ENCODE measurements at places on chromosomes 1 and 21.
A peak's percentile ranks its signal among the peaks of the same experiment; 100 is the strongest.

GRCh38 chr1:96236156-96236739, 485.3 kb upstream of the PTBP2 start:
- no peak overlapping the region for H3K4me3 ChIP-seq
- DNase-seq, result no peak
- H3K36me3 ChIP-seq, result no peaks in the 10 kb centered on the region
- no peak overlapping the region for H3K27ac ChIP-seq
- H3K27me3 ChIP-seq, result no peaks in the 10 kb centered on the region

DNA sequence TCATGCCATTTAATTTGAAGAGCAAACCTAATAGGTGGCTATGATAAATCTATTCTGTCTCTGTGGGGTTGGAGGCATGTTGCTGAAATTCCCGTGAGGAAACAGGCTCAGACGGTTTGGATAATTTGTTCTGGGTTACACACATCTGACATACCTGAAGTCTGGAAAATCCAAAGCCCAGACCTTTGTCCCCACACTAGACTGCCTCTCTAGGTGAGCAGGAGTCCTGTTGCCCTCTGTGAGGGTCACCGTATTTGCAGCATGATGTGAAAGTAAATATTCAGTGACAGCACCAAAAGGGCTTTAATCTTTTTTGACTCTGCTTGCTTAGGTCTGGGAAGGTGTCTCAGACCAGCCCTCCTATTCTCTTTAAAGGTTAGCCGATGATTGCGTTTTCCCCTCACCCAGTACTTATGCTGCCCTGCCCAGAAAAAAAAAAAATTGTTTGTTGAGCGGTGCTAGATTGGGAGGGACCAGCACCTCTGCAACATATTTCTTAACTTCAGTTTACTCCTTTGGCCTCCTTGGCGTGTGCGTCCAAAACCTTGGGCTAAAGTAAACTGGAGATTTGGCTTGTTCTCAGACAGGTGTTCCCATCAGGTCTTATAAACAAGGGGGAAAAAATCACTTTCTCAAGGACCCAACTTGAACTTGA, 67.0 kb downstream of the CACHD1 start:
- peaks cover 51% of the 10 kb centered on the region for H3K4me1 ChIP-seq
- no peak for DNase-seq
- no peaks in the 10 kb centered on the region for H3K27me3 ChIP-seq
- peaks cover 12% of the 10 kb centered on the region for H3K36me3 ChIP-seq
- H3K4me3 ChIP-seq, result peak overlapping the region; percentile 10

DNA sequence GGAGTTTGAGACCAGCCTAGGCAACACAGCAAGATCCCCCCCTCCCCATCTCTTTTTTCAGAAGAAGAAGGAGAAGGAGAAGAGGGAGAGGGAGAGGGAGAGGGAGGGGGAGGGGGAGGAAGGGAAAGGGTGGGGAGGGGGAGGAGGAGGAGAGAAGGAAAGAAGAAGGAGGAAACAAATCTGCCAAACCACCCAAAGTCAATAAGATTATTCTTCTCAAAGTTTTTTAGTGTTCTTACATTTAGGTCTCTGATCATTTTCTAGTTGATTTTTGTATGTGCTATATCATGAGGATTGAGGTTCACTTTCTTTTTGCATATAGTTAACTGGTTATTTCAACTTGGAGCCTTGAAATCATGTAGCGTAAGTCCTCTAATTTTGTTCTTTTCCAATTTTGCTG, 56.3 kb downstream of the VPS26C start:
- no peaks in the 10 kb centered on the region for H3K4me1 ChIP-seq
- no peak for DNase-seq
- H3K27ac ChIP-seq, result no peak overlapping the region
- H3K4me3 ChIP-seq, result no peak overlapping the region
- H3K36me3 ChIP-seq, result peaks cover 10% of the 10 kb centered on the region

DNA sequence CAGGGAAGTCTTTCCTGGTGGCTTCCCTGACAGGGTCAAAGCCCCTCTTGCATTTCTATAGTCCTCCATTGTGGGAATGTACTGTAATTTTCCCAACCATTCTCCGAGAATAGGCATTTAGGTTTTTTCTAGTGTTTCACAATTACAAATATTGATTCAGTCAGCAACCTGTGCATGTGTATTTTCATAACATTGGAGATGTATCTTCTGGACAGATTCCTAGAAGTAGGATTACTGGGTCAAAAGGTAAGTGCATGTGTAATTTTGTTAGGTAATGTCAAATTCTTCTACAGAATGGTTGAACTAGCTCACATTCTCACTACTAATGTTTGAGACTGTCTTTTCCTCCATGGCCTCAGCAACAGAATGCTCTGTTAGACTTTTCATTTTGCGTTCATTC, 8.3 kb upstream of the PLA2G2A start:
- H3K36me3 ChIP-seq, result no peaks in the 10 kb centered on the region
- DNase-seq, result no peak
- H3K27ac ChIP-seq, result no peak overlapping the region
- peaks cover 48% of the 10 kb centered on the region for H3K27me3 ChIP-seq

GRCh38 chr1:198520524-198521254, 19.8 kb downstream of the ATP6V1G3 start:
- H3K27ac ChIP-seq, result no peak overlapping the region
- H3K4me1 ChIP-seq, result no peaks in the 10 kb centered on the region
- H3K36me3 ChIP-seq, result no peaks in the 10 kb centered on the region
- H3K4me3 ChIP-seq, result no peak overlapping the region
- DNase-seq, result no peak

DNA sequence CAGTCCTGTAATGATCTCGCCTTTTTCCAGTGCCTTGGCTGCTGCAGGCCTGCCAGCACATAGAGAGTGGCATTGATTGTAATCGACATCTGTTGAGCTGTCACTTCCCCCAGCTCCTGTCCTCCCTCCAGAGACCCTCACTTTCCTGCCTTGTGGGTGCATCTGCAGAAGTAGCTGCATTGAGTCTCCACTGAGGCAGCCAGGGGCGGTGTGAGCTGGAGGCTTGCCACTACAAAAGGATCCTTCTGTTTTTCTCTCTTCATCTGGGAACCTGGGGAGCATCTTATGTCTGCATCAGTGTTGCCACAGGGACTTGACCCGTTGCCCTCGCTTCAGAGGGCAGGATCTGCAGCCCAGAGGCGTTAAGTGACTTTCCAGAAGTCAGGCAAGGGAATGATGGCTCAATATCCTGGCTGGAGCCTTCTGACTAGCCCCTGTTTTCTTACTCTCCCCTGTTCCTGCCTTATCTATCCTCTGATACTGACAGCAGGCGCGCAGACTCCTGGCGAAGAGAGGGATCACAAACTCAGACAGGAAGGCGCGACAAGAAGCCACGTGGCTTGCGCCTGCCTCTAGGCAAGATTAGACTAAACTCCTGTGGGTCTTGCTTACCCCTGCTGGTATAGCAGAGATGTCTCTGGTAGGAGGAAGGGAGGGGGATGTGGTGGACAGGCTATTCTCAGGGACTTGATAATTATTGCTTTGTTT, 13.3 kb upstream of the FMOD start:
- no peak for DNase-seq
- H3K27me3 ChIP-seq, result peaks cover 36% of the 10 kb centered on the region
- H3K4me3 ChIP-seq, result peak overlapping the region; percentile 26

DNA sequence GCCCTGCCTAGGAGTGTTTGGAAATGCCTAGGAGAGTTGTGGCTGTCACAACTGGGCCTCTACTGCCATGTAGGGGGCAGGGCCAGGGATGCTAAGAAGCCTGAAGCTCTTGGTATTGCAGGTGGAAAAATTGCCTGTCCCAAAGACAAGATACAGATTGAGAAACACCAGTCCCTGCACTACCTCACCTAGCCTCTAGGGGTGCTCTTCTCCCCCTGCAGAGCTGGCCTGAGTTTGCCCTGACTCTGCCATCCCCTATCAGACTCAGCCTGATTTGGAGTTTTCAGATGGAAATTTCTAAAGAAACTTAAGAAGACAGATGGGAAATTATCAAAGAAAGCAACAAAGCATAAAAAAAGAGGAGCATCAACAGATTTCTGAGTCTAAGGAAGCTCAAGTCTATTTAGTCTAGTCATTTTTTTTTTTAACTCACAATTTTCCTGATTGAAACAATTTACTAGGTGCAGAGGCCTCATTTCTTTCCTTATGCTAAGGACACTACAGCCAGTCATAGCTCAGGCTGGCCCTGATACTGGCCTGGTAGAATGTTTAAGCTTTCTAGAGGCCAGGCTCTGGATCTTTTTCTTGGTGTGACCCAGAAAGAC, 61.4 kb upstream of the LRRN2 start:
- H3K27ac ChIP-seq, result no peak overlapping the region
- H3K4me1 ChIP-seq, result peaks cover 10% of the 10 kb centered on the region
- H3K27me3 ChIP-seq, result peaks cover 16% of the 10 kb centered on the region
- DNase-seq, result no peak

DNA sequence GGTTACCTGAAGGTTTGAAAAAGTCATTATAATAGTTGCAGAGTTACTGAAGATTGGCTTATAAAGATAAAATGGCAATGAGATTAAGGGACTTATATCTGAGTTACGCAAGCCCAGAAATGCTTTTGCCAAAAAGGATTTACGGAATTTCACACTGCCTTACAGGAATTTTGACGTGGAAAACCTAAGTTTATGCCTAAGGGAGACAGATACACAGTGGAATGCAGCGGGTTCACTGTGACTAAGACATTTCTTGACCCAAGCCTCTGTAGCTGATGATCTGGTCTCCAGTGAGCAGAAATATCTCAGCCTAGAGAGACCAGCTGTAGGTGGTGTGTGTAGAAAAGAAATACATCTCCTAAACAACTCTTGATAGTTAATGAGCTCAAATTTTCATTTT, 10.1 kb upstream of the EXO1 start:
- no peaks in the 10 kb centered on the region for H3K36me3 ChIP-seq
- peaks cover 2% of the 10 kb centered on the region for H3K27me3 ChIP-seq
- no peak for DNase-seq
- no peak overlapping the region for H3K4me3 ChIP-seq

GRCh38 chr1:84735483-84735882, 45.2 kb upstream of the SSX2IP start:
- no peak overlapping the region for H3K27ac ChIP-seq
- DNase-seq, result no peak
- no peak overlapping the region for H3K4me3 ChIP-seq

- no peaks in the 10 kb centered on the region for H3K36me3 ChIP-seq
- H3K4me3 ChIP-seq, result no peak overlapping the region
- no peak for DNase-seq
- H3K27ac ChIP-seq, result no peak overlapping the region
- no peaks in the 10 kb centered on the region for H3K27me3 ChIP-seq
- H3K4me1 ChIP-seq, result no peaks in the 10 kb centered on the region
Measured at GRCh38 chr1:207172885-207173284, 68.9 kb downstream of the C4BPA start.

DNA sequence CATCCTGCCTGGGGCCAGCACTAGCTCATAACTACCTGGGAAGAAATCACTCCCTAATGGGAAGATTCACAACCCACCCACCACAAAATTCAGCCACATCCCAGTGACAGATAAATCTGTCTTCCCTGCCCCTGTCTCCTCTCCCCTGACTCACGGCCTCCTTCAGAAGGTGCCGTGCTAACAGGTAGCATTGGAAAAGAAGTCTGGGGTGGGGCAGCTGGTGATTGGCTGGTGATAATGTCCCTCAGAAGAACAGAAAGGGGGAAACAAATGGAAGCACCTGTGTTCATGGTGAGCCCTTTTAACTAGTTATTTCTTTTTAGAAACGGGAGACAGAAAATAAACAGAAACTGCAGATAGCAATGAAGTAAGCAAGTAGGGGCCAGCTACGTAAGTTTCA, 29.1 kb downstream of the ITPKB start:
- H3K27ac ChIP-seq, result no peak overlapping the region
- H3K4me3 ChIP-seq, result no peak overlapping the region
- H3K36me3 ChIP-seq, result peaks cover 12% of the 10 kb centered on the region
- peaks cover 34% of the 10 kb centered on the region for H3K4me1 ChIP-seq
- DNase-seq, result no peak
- H3K27me3 ChIP-seq, result peaks cover 4% of the 10 kb centered on the region

- no peaks in the 10 kb centered on the region for H3K27me3 ChIP-seq
- no peaks in the 10 kb centered on the region for H3K4me1 ChIP-seq
- H3K4me3 ChIP-seq, result no peak overlapping the region
- H3K36me3 ChIP-seq, result no peaks in the 10 kb centered on the region
- DNase-seq, result no peak
Measured at GRCh38 chr1:147822292-147822691, 61.9 kb upstream of the GJA5 start.

- no peak overlapping the region for H3K27ac ChIP-seq
- no peaks in the 10 kb centered on the region for H3K27me3 ChIP-seq
- DNase-seq, result no peak
- H3K36me3 ChIP-seq, result no peaks in the 10 kb centered on the region
- peaks cover 4% of the 10 kb centered on the region for H3K4me1 ChIP-seq
Measured at GRCh38 chr1:212186427-212187207, 98.6 kb upstream of the PPP2R5A start.

GRCh38 chr1:36842448-36842847, 191.9 kb downstream of the GRIK3 start:
- H3K4me1 ChIP-seq, result peaks cover 8% of the 10 kb centered on the region
- no peak overlapping the region for H3K4me3 ChIP-seq
- H3K36me3 ChIP-seq, result no peaks in the 10 kb centered on the region
- no peak overlapping the region for H3K27ac ChIP-seq
- H3K27me3 ChIP-seq, result peaks cover 24% of the 10 kb centered on the region

GRCh38 chr21:15293240-15293639, 228.4 kb upstream of the NRIP1 start:
- peak overlapping the region; percentile 57 for H3K27ac ChIP-seq
- H3K36me3 ChIP-seq, result no peaks in the 10 kb centered on the region
- DNase-seq, result no peak
- H3K4me1 ChIP-seq, result peaks cover 27% of the 10 kb centered on the region

- peaks cover 39% of the 10 kb centered on the region for H3K36me3 ChIP-seq
- no peaks in the 10 kb centered on the region for H3K4me1 ChIP-seq
- DNase-seq, result no peak
- H3K27ac ChIP-seq, result no peak overlapping the region
- H3K27me3 ChIP-seq, result no peaks in the 10 kb centered on the region
- no peak overlapping the region for H3K4me3 ChIP-seq
Measured at GRCh38 chr1:178898401-178898800, 27.5 kb upstream of the ANGPTL1 start.

- no peak overlapping the region for H3K27ac ChIP-seq
- H3K36me3 ChIP-seq, result no peaks in the 10 kb centered on the region
- no peak for DNase-seq
- H3K4me3 ChIP-seq, result peak overlapping the region; percentile 85
Measured at GRCh38 chr1:226549094-226549936, 751 bp downstream of the STUM start.

DNA sequence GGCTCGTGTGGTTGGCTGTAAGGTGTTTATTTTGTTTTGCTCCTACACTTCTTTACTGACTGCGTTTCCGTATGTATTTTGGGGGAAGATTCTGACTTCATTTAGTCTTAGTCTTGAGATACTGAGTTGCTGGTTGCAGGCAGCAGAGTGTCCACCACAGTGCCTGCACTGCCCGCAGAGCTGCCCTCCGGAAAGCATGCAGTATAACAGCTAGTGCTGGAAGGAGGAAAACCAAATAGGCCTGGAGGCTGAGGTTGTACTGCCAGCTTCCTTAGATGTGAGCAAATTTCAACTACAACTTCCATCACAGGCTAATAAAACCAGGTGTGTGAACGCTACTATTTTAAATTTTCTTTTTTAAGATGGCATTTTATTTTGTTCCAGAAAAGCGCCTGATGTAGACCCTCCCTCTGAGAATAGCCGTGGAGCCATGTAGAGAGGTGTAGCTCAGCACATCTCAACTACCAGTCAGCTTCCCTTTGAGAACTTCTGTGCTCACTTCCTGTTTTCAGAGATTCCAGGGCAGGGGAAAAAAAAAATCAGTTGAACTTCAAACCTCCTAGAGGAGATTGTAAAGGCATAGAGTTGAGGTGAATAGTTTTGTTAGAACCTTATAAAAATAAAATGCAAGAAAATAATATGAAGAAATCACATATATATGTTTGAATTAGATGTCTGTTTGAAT, 17.6 kb downstream of the LMO4 start:
- H3K36me3 ChIP-seq, result peaks cover 47% of the 10 kb centered on the region
- no peaks in the 10 kb centered on the region for H3K27me3 ChIP-seq
- H3K27ac ChIP-seq, result no peak overlapping the region
- H3K4me3 ChIP-seq, result no peak overlapping the region
